ENCODE measurements at places on chromosomes 5 and 9.

DNA sequence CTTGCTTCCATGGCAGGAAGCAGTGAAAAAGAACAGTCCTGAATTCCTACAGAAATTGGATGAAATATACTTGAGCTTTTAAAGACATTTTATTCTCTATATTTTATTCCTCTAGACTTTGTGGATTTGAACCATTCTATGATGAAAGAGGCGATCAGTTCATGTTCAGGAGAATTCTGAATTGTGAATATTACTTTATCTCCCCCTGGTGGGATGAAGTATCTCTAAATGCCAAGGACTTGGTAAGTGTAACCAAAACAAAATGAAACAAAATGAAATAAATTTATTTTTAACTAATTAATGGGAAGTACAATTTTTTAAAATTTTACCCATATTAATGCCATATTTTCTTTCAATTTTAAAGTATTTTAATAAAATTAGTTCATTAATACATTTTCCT is 34.1 kb downstream of the STARD4 start:
- no peak for DNase-seq

- DNase-seq, result no peak
Measured at GRCh38 chr5:14816999-14817761, 54.4 kb downstream of the ANKH start.

DNA sequence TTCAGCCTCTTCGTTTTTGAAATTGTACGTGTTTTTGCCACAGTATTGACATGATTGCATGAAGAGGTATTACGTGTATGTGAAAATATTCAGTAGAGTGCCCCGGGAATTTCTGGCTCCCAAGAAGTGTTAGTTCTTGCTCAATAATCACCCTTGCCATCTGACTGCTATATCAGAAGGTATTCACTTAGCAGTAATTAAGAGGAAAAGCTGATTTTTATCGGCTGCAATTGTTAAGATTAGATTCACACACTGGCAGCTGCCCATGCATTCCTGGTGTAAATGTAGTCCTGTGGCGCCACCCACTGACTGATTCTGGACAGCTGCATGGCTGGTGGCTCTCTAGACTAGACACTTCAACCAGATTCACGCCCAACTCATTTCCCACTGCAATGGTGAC is 440.1 kb upstream of the ADAMTS16 start:
- DNase-seq, result no peak

DNA sequence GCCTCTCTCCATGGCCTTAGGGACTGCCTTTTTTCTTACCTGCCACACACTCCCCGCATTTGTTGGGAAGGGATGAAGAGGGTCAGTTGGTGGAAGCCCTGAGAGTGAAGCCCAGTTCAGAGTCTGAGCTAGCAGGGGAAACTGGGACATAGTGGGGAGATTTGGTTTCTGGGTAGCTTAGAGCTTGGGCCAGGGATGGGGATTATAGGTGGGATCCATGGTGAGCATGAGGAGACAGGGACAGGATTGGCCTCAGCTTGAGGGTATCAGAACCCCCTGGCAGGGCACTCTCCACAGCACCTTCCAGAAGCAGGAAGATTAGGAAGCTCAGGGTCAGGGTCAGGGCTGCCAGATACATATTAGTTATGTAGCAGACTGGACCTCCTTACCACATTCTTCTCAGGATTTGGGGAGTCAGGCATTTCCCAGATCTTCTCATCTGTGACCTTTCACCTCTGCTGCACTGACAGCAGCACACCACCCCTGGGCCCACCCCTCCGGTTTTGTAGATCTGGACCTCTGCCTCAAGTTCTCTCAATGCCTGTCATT is 17.9 kb downstream of the OR13J1 start:
- DNase-seq, result no peak

Data from bone marrow (tissue), 2 donors.